Activated T-cell treated with anti-CD3 and anti-CD28 coated beads, Interleukin-2, amount 50 U/mL, for 48 hours (primary cell): ENCODE measurements at places on chromosomes 2 and 18.

GRCh38 chr2:38716185-38716584 lies 35.0 kb downstream of the SRSF7 start:
- DNase-seq, result no peak

- no peak for DNase-seq
Observed at GRCh38 chr2:7378591-7378990, 461.4 kb downstream of the RNF144A start.

DNA sequence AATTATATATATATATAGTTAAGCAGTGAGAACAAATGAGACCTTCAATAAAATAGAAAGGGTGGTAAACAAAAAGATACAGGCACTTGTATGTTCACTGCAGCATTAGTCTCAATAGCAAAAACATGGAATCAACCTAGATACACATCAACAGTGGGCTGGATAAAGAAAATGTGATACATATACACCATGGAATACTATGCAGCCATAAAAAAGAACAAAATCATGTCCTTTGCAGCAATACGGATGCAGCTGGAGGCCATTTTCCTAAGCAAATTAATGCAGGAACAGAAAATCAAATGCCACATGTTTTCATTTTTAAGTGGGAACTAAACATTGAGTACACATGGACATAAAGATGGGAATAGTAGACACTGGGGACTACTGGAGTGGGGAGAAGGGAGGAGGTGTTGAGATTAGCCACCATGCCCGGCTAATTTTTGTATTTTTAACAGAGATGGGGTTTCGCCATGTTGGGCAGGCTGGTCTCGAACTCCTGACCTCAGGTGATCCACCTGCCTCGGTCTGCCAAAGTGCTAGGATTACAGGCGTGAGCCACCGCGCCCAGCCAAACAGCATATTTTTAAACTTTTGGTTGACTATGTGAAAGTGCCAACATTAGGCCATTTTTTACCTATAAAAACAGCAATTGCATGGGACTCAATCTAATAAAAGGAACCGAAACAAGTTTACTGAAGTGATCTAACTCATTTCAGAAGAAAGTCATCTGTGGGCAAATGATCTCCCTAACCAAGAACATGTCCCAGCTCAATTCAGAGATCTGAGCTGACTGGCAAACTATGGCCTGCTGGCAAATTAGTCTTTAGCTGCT lies 23.7 kb downstream of the ICA1L start:
- DNase-seq, result no peak

DNA sequence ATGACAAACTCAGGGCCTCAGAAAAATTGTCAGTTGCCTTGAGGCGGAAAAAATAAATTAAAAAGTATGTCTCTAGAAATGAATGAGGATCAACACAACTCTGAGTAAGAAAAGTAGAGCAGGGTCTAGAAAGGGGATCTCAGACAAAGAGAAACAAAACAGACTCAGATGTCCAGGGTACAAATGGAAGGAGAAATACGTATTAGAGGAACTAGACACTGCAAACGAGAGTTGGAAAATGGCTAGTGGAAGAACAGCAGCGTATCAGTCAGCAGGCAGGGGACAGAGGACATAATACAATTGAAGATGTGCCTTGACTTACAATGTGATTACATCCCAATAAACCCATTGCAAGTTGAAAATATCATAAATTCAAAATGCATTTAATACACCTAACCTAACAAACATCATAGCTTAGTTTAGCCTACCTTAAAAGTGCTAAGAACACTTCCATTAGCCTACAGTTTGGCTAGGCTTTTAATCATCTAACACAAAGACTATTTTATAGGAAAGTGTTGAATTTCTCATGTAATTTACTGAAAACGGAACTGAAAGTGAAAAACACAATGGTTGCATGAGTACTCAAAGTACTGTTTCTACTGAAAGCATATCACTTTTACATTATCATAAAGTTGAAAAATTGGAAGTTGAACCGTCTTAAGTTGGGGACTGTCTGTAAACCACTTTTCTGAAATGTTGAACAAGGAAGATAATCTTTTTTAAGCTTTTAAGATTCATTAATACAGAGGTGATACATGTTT lies 182.8 kb downstream of the NBAS start:
- no peak for DNase-seq

DNA sequence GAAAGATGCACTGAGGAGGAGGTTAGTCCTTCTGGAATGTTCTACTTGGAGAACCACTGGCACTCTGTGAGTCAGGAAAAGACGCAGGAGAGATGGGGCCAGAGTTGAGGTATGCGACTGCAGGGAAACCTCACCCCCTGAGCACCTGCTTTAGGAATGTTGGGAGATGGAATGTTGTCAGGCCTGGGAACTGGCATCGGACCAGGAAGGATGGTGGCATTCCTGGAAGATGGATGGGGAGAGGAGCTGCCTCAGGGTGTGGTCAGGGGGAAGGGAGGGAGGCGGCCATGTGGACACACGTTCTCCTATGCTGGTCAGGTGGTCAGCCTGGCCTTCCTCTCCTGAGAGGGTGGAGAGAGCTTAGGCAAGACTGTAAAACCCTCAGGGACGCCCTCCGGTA lies 146.3 kb downstream of the CELF4 start:
- DNase-seq, result no peak
